ENCODE measurements at places on chromosomes 3 and 15.

GRCh38 chr3:112646623-112647022 lies 5.7 kb upstream of the CCDC80 start:
- no peak for DNase-seq

GRCh38 chr15:31197497-31198414 lies 96.2 kb upstream of the TRPM1 start:
- peak; percentile 13 for DNase-seq

DNA sequence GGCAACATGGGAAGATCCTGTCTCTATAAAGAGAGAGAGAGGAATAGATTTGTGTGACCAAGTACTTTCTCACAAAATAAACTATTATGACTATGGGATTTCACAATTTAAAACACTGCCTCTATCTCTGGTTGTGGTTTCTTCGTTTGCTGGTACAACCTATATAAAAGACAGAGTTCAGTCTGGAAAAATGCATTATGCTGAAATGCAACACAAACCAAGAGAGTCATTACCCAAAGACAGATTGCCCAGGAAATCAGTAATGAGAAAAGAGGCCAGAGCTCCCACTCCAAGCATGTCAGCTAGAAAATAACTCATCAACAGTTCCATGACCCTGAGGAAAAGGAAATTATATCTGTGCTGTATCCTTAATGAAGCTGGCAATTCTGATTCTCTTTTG lies 23.2 kb downstream of the GPR176 start:
- DNase-seq = peak; percentile 30

DNA sequence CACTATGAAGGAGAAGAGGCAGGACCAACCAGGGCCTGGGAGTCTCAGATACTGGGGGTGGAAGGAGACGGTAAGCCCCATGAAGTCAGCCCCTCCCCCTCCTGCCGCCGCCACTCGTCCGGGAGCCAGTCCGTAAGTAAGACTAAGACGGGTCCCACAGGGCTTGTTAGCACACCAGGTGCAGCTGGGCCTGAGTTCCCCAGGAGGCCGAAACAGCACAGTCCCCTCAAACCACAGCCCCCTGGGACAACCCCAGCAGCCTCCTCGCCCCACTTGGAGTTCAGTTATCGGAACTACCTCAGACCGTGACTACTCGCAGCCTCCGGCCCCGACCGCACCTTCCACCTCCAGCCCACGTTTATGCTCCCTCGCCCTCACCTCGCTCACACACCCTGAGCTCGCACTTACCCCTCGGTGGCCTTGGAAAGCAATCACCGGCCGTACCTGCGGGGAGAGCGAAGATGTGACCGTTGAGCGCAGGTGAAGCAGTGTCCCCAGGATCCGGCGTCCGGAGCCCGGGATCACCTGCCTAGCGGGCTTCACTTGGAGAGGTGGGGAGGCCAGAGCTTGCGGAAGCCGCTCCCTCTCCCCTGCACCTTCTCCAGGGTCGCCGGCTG lies 557 bp downstream of the ELL3 start:
- DNase-seq = no peak

GRCh38 chr15:91925794-91926193 lies 72.3 kb downstream of the SLCO3A1 start:
- no peak for DNase-seq

GRCh38 chr3:25468866-25469319 lies 40.8 kb downstream of the RARB start:
- DNase-seq = peak; percentile 60
